ENCODE measurements at places on chromosomes 12 and 14. TPM values are rescaled to one million over a fixed set of nuclear protein-coding genes. Genes with fewer than 3 reads are reported as not detected.

DNA sequence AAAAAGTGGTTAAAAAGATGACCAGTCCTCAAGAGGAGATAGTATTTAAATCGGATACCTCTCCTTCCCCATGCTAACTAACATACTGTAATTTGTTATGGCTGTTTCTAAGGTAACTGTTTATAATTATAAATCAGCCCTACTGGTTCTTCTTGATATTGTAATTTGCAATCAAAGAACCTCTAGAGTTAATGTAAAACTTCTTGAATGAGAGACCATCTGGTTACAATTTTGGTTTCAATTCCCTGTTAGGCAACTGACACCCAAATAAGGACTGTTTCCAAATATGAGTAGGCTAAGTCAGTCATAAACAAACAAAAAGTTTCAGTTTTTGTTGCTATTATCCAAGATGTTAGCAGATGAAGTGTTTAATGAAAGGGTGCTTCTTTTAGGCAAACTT lies 120.2 kb upstream of the DNM1L start:
- no peak for DNase-seq

Gene FOXM1
- 7.5 TPM for total RNA-seq

- no peak for DNase-seq
These were observed 50.5 kb upstream of the PWP1 start for GRCh38 chr12:107635139-107635538.

GRCh38 chr14:76921088-76921399 lies 94.8 kb downstream of the LRRC74A start:
- no peak for DNase-seq

Gene KRT82
- 1.7 TPM for total RNA-seq

DNA sequence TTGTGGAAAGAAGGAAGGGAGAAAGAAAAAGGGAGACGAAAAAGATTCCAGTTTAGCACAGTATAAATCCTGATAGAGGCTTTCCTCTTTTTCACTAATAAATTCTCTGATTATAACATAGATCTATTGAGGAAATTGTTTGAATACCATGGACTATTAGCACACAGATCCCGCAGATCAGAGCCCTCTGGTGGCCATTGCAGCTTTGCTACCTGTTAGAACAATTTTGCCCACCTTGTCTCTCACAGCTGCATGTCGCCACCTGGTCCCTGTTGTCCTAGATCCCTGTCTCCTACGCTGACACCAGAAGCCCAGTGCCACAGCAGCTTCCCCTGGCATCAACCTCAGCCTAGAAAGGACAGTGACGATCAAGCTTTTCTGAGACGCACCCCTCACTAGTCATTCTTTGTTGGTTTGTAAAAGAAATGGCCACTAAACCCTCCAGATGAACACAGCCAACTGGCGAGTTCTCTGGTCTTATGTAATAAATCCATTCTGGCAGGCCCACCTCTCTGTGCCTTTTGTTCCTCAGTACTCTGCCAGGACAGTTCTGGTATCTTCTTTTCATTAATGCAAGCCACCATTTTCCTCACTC lies 9.9 kb downstream of the GPHB5 start:
- DNase-seq: no peak

DNA sequence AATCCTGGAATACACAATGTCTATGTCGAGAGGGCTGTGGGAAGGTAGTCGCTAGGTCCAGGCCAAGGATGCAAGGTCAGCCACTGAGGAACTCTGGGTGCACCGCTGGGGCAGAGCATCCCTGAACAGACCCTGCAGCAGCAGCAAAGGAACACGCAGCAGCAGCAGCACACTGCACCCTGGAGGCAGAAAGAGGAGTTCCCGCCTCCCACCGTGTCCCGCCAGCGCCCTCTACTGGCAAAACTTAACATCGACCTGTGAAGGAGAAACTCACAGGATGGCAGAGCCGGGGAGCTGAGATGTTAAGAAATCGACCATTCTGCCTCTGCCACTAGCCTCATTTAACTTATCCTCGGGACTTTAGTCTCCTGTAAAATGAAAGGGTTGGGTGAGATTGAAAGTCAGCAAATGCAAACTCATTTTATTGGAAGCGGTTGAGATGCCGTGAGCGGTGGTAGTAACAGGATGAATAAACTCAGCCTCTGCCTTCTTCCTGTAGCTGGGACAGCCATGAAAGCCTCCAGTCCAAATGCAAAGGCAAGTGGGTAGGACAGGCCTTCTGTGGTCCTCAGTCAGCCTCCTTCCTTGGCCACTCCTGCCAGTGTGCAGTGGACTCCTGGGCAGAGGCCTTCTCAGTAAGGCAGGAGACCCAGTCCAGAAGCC lies 45.6 kb downstream of the STAB2 start:
- DNase-seq: no peak

GRCh38 chr14:80770114-80770908 lies 171.2 kb downstream of the CEP128 start:
- DNase-seq: no peak

DNA sequence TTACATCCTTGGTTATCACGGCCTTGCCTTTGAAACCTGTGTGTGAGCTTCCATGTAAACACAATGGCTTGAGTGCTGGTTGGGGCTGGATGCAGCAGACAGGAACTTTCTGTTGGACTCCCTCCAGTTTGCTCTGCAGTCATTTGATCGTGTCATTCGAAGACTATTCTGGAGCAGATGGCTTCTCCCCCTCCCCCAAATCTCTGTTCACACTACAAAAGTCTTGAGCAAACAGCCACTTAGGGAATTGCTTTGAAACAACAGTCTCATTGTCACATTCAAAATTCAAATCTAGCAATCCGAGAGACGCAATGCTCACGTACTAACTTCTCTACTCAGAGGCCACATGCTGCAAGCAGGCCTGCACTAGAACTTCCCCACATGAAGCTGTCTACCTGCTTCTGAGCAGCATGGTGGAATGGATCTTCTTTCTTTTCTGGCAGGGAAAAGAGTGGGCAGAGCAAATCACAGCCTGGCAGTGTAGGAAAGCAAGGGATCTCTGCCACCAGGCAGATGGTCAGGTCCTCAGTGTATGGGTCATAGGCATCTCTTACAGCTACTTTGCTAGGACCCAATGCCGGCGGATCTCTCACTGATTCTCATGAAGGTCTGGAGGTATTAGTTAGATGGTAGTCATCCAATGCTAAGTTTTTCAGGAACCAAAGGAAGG lies 214.2 kb downstream of the PPM1H start:
- no peak for DNase-seq

GRCh38 chr14:55340482-55340881 lies 69.3 kb downstream of the FBXO34 start:
- DNase-seq: no peak

DNA sequence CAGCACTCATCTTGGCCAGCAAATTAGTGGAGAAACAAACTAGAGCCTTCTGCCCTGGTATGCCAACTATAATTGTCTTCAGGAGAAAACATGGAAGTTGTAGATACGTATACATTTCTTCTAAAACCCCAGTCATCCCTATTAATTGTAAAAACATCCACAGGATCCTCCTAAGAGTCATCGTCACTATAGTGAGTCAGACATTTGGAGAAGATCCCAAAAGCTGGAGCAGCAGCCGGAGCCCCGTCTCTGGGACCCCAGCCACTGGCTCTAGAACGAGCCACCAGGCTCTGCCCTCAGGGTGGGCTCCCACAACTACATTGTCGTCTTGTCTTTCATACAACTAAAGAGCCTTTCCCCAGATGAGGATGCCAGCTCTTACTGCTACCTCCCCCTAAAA lies 15.5 kb downstream of the PRKAB1 start:
- DNase-seq: no peak

Gene ENO2
- 19.7 TPM for total RNA-seq

DNA sequence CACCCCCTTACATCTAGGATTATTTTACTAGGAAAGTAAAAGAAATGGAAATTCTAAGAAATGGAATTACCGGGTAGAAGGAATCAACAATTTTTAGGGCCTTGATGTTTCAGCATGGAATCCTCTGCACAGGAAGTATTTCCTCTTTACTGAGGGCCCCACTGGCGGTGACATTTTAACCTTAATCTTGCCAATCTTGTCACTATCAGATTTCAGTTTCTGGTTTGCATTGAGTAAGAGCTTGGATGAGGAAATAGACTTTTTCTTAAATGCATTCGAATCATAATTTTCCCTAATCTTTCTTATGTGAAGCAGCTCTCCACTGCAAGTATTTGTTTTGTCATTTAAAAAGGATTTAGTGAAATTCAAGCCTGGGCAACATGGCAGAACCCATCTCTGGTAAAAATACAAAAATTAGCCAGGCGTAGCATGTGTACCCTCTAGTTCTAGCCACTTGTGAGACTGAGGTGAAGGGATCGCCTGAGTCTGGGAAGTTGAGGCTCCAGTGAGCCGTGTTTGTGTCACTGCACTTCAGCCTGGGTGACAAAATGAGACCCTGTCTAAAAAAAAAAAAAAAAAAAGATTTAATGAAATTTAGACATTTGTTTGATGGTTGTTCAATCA lies 40.7 kb downstream of the TPCN1 start:
- DNase-seq: no peak

- no peak for DNase-seq
These were observed 308.2 kb downstream of the EMP1 start for GRCh38 chr12:13504736-13505135.

- no peak for DNase-seq
These were observed 84.2 kb downstream of the AACS start for GRCh38 chr12:125149160-125150108.

GRCh38 chr12:53388932-53389331 lies 9.0 kb downstream of the SP1 start:
- DNase-seq: no peak

GRCh38 chr14:32657081-32657480 lies 281.6 kb upstream of the NPAS3 start:
- DNase-seq: peak; percentile 34

- DNase-seq: no peak
These were observed 12.7 kb downstream of the SERPINA5 start for GRCh38 chr14:94593749-94594431.

DNA sequence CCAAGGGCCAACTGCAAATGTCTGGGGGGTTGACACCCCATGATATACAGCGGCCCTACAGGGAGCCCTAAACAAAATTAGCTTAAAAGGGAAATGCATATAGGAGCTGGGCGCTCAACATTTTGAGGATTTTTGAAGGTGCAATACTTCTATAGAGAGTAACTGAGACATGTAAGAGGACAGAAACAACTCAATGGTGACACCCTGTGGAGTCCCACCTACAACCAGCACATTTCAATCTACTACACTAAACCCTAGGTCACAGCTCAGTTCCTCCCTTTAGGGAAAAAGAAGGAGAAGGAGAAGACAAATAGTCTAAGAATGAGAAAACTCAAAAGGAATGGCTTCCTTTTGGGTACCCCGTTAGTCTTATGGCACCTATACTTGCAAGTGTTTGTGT lies 1010.5 kb upstream of the NOVA1 start:
- DNase-seq: no peak

DNA sequence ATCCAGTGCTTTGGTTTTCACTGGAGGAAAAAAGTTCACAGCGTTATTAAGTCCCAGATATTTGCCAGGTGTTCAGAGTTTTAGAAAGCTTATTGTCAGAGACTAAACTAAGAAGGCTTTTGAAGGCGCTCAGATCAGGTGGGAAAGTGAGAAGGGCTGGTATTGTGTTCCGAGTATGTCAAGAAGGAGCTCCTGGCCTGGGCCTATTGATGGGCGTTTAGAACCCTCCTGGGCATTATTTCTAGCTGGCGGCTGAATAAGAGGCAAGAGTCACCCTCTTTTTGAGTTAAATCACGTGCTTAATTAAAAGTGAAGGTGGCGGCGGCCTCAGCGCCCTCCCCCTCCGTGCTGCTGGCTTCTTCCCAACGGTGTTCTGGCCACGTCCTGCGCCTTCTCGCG lies 20.9 kb upstream of the GNS start:
- DNase-seq: peak; percentile 5
